ENCODE measurements at places on chromosomes 5 and 9.

DNA sequence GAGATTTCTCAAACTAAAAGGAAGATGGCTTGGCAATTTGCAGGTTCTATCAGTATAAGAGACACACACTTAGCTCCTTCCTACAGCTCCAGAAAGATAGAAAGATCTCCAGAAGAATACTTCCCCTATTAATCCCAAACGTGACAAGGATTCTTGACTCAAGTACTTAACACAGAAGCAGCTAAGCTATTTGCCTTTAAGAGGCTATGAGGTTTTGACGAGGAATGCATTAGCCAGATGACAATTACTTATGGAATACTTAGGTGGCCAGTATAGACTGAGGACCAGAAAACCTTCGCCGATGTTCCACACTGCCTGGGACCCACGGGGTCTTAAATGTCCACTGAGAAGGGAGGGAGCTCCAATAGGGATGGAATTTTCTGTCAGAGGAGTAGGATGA, 340.5 kb upstream of the KIF2A start:
- no peak for DNase-seq

DNA sequence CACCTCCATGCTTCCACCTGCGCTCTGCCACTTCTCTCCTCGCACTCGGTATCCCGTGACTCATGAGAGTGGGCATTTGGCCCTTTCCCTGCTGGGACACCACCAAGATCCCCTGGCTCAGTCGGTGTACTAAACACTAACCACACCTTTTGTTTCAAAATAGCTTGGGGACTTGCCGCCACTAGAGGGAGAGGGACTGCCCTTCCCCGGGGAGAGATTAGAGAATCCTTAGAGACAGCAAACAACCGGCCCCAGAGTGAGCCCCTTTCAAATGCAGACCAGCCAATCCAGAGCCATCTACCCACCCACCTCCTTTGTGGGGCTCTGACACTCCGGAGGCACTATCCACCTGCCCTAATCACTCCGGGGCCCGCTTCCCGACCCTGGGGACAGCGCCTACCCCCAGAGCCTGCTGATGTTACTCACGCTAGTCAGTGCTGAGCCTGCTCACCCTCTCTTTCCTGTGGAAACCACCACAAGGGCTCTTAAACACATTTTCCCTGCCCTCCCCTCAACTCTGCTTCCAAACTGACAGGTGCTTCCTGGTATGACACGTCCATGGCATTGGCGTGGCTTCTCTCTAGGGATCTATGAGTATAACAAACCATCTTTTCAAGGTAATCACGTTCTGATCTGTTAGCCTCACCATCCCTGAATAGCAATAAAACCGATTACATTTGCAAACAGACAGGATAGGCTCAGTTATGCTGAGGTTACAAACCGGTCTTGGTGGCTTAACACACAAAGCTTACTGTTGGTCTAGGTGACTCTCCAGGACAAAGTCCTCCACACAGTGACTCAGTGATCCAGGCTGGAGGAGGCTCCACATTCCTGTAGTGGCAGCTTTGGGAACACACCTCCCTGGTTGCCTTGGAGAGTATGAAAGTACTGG, 180.1 kb upstream of the MVB12B start:
- peak; percentile 55 for DNase-seq

GRCh38 chr5:133939668-133940067, 28.8 kb downstream of the C5orf15 start:
- DNase-seq = no peak

GRCh38 chr9:128550770-128551656, 1.4 kb upstream of the SPTAN1 start:
- DNase-seq = peak; percentile 25

GRCh38 chr5:151620461-151620840, 29.3 kb upstream of the FAT2 start:
- no peak for DNase-seq

DNA sequence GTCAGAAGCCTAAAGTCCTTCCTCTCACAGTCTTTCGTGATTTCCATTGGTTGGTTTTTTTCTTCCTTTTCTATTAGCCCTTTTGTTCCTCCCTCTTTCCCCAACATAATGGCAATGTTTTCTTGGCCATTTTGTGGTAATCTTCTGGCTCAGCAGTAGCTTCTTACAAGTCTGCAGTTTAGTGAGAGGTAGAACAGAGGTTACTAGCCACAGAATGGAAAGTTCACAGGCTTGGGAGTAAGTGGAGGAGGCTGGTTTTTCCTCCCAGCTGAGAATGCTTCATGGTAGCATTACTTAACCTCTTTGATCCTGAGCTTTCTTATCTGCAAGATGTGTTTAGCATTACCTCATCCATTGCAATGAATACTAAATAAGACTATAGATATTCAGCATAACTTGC, 346.9 kb downstream of the NFIB start:
- DNase-seq = no peak

DNA sequence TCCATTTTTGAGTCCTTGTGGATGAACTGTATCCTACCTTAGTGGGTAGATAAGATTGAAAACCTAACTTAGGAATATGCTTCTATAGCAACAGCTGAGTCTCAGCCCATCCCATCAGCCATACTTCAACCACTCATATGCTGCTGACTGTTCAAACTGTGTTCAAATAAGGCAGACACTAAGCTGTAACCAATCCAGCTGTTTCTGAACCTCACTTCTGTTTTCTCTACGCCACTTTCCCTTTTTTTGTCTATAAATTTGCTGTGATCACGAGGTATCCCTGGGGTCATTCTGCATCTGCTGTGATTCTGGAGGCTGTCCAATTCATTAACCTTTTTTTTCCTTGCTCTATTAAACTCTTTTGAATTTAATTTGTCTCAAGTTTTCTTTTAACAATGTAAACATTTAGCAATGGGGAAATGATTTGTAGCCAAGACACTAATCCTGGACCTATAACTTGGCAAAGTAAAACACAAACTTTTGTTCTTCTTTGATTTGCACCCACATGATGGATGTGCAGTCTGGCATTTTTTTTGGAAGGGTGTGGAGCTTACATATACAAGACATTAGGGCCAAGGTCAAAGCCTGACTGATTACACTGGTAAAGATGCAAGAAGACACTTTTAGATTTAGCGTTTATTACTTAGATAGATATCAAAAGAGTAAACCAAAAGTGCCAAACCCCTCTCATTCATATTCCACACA, 14.9 kb upstream of the SCGB3A2 start:
- no peak for DNase-seq

DNA sequence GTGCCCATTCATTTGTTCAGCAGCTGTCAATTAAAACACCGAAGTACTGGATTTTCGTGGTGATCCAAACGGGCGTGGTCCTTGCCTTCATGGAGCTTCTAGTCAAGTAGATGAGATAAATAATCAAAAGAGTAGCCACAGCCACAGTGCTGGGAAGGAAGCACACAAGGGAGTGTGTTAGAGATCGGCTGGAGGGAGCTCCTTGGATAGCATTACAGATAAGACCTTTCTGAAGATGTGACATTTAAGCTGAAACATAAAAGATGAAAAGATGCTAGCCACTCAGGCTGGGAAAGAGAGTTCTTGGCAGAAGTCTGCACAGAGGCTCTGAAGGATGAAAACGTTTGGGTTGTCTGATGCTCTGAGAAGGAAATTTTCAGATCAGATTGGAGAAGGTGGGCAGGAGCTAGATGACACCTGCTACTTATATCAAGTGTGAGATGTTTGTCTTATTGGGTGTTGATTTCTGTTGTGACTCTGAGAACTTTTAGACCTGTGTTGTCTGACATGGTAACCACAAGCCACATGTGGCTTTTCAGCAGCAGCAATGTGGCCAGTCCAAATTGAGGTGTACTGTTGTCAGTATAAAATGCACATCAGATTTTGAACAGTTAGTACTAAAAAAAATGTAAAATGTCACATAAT, 123.9 kb downstream of the TLE4 start:
- DNase-seq = no peak

GRCh38 chr5:150999704-151000442, 20.5 kb upstream of the GPX3 start:
- no peak for DNase-seq

- no peak for DNase-seq
These were observed 226.9 kb downstream of the ARRDC3 start for GRCh38 chr5:91156242-91156641.

DNA sequence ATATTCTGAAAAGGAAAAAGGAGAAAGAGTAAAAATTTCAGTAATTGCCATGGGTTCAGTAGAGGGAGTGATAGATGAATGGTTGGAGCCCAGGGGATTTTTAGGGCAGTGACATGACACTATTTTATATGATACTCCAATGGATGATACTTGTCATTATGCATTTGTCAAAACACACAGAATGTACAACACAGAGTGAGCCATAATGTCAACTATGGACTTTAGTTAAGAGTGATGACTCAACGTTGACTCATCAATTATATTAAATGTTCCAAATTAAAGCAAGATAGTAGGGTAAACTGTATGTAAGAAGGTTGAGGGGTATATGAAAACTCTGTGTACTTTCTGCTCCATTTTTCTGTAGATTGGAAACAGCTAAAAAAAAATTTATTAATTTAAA, 586.4 kb downstream of the TAF11L14 start:
- DNase-seq = no peak

- DNase-seq = no peak
These were observed 51.3 kb downstream of the SNX24 start for GRCh38 chr5:122896598-122897282.

- no peak for DNase-seq
These were observed 40.0 kb downstream of the MAPK9 start for GRCh38 chr5:180251887-180252286.

- DNase-seq = no peak
These were observed 18.7 kb downstream of the ADAMTS13 start for GRCh38 chr9:133440874-133441273.

DNA sequence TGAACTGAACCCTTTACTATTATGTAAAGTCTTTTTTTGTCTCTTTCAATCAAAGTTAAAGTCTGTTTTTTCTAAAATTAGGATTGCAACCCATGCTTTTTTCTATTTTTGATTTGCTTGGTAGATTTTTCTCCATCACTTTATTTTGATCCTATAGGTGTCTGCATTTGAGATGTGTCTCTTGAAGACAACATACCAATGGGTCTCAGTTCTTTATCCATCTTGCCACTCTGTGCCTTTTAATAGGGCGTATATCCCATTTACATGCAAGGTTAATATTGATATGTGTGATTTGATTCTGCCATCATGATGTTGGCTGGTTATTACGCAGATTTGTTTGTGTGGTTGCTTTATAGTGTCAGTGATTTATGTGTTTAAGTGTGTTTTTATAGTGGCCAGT, 436.0 kb upstream of the SEMA6A start:
- DNase-seq = no peak

DNA sequence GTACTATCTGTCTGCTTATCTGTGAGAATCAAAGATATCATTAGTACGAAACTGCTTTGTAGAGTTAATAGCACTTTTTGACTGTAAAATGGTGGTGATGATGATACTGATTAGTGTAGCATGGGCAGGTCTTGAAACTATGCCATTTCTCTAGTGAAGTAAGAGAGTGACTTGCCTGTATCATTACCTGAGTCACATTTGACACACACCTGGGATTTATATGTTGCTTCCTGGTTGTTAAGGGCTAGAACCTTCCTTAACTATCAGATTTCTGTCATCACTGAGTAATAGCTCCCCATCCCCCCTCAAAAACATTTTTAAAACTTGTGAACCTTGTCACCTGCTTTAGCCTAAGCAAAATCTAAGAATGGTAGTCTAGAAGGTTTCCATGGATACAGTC, 135.6 kb upstream of the RORB start:
- no peak for DNase-seq

GRCh38 chr5:58622936-58623871, 40.3 kb downstream of the RAB3C start:
- DNase-seq = no peak

DNA sequence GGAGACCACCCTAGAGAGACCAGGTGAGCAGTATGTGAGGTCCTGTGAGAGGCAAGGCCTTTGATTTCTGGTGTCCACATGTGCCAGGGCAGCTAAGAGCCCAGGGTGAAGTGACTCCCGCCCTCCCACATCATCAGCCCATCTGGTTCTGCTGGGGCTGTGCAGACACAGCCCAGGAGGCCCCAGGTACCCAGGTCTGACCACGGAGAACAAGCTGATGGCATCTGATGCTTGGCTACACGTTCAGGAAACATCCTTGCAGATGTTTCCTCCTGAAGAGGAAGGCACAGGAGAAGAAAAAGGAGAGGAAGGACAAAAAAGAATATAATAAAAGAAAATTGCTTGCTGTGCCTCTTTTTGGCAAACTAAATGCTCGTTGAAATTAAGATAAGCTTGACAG, 225.8 kb downstream of the PAX5 start:
- no peak for DNase-seq

- peak; percentile 93 for DNase-seq
These were observed 9.4 kb upstream of the RPS14 start for GRCh38 chr5:150458802-150459557.

GRCh38 chr5:87390576-87391199, 22.0 kb downstream of the CCNH start:
- DNase-seq = no peak

DNA sequence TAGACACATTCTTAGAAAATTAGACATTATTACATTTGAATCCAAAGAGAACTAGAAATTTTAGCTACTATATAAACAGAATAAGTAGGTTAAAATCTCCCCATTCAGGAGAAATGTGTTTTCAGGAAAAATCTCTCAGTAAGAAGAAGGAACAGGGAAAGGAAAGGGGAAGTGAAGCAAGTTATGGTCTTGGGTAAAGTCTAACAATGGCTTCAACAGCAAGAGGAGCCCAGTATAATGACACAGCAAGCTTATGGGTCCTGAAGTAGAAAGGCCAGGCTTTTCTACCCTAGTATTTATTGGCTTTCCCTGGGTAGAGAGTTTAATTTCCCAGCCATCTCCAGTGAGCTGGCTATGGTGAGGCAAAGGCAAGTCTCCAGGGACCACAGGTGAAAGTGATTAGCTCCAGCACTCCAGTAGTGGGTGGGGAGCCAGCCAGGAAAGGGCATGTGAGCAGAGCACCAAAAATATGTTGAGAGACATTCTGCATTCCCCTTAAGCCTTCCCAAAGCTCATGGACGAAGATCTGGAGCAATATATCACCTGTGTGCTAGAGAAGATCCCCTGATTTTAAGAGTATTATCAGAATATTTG, 981.7 kb downstream of the NR2F1-AS1 start:
- no peak for DNase-seq

DNA sequence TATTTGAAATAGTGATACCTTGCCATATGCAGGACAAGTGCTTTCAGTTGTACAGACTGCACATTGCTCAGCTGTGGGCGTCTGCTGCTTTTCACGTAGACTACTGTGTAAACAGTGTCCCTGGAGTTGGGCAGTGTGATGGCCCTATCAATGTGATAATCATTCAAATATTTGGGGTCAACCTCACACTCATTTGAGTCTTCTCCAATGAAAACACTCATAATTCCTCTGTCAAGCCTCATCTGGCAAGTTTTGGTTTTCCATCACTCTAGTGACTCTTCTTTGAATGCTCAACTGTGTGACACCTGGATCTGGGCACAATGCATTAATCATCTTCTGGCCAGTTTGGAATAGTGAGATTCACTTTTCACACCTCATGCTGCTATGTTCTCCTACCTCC, 64.4 kb downstream of the UGCG start:
- DNase-seq = no peak

- no peak for DNase-seq
These were observed 1.5 kb downstream of the CLIC3 start for GRCh38 chr9:136994888-136995230.
